Testis (tissue), 5 donors: ENCODE measurements at places on chromosomes 2 and 18. TPM values are rescaled to one million over a fixed set of nuclear protein-coding genes. Genes with fewer than 3 reads are reported as not detected.

DNA sequence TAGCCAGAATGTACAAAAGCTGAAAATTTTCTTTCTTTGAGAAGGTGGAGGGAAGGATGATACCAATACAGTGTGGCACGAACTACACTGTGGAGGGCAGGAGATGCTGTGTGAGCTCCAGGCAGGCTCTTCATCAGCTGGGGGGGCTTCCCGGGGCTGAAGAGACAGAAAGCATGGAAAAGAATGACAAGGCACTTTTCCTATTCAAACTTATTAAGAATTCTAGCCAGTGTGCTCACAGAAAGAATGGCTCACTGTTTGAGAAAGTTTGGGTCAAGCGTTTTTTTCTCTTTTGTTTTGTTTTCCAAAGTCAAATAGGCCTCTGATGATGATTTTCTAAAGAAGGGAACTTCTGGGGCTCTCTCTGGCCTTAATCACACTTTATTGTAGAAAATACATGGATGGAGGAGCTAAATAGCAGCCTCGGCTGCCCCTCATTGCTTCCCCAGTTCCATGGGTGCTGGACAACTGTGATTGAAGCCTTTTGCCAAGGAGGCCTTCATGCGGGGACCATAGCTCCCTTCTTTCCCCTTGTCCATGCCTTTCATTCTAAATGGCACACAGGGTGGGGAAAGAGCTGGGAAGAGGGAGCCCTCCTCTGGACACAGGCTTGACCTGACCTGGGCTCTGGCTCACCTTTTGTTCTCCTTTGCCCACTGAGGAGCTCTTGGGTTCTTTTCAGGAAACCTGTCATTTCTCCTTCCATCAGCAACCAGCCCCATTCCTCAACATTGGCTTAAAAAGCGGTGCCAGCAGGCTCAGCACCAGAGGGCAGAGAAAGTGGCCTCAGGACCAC, 130.6 kb downstream of the TDRD15 start:
- no peaks in the 10 kb centered on the region for H3K36me3 ChIP-seq
- no peak overlapping the region for H3K4me3 ChIP-seq
- no peak overlapping the region for H3K27ac ChIP-seq
- H3K27me3 ChIP-seq: no peaks in the 10 kb centered on the region

GRCh38 chr2:38750011-38750890, 910 bp downstream of the SRSF7 start:
- H3K27me3 ChIP-seq: no peaks in the 10 kb centered on the region
- H3K27ac ChIP-seq: peak overlapping the region; percentile 98
- no peaks in the 10 kb centered on the region for H3K36me3 ChIP-seq
- peaks cover 28% of the 10 kb centered on the region for H3K4me1 ChIP-seq

The TDRD15 gene
- total RNA-seq: 11.3 TPM

The ALMS1 gene
- 128 TPM for total RNA-seq

- no peak overlapping the region for H3K4me3 ChIP-seq
- H3K4me1 ChIP-seq: no peaks in the 10 kb centered on the region
- H3K36me3 ChIP-seq: no peaks in the 10 kb centered on the region
- H3K27me3 ChIP-seq: no peaks in the 10 kb centered on the region
- DNase-seq: no peak
Measured at GRCh38 chr2:6723865-6724604, 141.7 kb downstream of the CMPK2 start.
